ENCODE measurements at places on chromosomes 3 and 15.

DNA sequence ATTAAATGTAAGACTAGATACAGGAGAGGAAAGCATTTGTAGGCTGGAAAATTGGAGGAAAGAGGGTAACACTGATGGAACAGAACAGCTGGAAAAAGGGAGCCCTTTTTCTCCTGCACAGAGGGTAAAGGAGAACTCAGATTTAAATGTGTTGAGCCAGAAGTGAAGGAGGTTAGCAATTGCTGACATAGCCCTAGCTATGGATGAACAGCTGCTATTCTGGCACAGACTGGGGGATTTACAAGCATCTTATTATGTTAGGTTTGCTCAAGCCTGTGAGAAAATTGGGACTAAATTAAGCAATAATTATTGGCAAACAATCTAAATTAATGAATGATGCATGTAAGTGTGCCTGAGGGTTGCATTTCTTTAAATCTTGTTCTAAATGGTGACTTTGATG lies 40.6 kb upstream of the PRR20G start:
- DNase-seq, result no peak

- no peak for DNase-seq
Measured at GRCh38 chr3:55860049-55860721, 373.1 kb upstream of the WNT5A start.

GRCh38 chr3:49500205-49500731 lies 30.2 kb downstream of the DAG1 start:
- no peak for DNase-seq

GRCh38 chr3:87446849-87447387 lies 170.5 kb upstream of the POU1F1 start:
- no peak for DNase-seq

- DNase-seq, result peak; percentile 15
Measured at GRCh38 chr3:151445273-151446001, 15.4 kb downstream of the IGSF10 start.

DNA sequence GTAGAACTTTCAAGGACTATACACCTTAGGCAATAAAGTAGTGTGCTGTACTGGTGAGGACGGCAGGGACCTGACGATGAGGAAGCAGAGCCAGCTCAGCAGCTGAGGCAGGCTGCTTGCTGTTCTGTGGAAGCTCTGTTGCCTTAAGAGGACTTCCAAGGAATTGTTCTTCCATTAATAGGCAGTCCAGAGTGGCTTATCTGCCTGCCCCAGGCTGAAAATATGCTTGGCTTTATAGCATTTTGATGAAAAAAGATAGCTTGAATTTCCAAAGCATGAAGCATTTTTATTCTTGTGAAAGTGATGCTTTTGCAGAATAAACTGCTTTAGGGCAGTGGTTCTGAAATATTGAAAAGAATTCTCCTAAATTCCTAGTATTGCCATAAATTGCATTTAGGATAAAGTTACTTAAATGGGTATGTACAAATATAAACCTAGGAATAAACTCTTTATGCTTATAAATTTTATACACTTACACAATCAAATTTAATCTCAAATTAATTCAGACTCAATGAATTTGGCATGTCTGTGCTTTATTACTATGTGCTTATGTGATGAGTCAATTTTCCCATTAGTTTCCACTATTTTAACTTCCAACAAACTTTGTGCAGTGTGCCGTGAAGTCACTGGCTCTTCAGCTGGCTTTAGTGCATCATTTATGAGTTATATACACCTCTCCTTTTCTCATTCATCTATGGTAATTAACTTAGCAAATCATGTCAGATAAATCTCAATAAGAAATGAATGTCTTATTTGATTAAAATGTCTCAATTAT lies 231.0 kb upstream of the RASGRP1 start:
- no peak for DNase-seq

- DNase-seq, result no peak
Measured at GRCh38 chr3:58130591-58130990, 80.2 kb downstream of the DNASE1L3 start.

- DNase-seq, result no peak
Measured at GRCh38 chr3:69505770-69506407, 120.0 kb upstream of the FRMD4B start.

All from T1000 (cell line).